ENCODE measurements at places on chromosomes 3 and 15. TPM values are rescaled to one million over a fixed set of nuclear protein-coding genes. Genes with fewer than 3 reads are reported as not detected.

DNA sequence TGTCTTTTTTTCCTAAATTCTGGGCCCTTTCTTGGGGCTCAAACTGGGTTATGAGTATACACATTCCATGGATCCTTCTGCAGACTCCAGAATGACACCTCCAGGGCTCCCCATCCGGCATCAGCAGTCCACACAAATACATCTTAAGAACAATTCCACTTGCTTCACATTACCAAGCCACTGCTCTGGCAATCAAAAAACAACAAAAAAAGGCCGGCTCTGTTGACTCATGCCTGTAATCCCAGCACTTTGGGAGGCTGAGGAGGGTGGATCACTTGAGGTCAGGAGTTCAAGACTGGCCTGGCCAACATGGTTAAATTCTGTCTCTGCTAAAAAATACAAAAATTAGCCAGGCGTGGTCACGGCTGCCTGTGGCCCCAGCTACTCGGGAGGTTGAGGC lies 49.9 kb upstream of the LPP start:
- H3K4me1 ChIP-seq = no peaks in the 10 kb centered on the region
- H3K27ac ChIP-seq = no peak overlapping the region
- no peaks in the 10 kb centered on the region for H3K27me3 ChIP-seq
- H3K36me3 ChIP-seq = no peaks in the 10 kb centered on the region

DNA sequence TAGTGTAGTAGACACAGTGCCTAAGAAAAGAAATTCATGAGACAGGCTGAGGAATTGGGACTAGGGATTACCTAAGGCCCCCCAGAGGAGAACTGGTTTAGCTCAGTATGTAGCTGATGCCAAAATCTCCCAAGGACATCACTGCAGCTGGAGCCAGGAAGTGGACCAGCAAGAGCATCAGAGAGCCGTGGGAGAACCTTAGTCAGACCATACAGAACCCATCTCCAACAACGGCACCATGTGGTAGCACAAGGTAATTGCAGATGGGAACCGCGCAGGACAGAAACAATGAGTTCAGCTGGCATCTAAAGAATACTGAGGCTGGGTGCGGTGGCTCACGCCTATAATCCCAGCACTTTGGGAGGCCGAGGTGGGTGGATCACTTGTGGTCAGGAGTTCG lies 81.7 kb downstream of the WNT5A start:
- no peak overlapping the region for H3K27ac ChIP-seq

GRCh38 chr3:128784232-128784631 lies 58.2 kb downstream of the RAB7A start:
- no peak for DNase-seq
- H3K4me1 ChIP-seq = peaks cover 18% of the 10 kb centered on the region
- no peaks in the 10 kb centered on the region for H3K27me3 ChIP-seq
- H3K36me3 ChIP-seq = no peaks in the 10 kb centered on the region
- H3K27ac ChIP-seq = no peak overlapping the region

DNA sequence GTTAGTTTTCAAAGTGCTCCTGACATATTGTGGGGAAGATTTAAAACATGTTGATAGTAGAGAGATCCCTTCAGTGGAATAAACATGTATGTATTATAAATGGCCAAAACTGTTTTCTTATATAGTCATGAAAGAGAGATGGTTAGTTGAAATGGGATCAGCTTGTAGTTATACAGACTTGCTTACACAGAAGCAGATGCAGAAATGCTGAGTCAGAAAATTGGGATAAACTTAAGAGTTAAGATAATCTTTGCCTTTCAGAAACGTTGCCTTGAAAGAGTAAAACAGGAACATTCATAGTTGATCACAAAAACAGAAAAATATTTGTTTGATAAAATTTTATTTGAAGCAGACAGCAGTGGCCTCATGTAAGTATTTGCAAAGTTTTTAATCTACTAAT lies 433.2 kb upstream of the BCHE start:
- no peak overlapping the region for H3K4me3 ChIP-seq
- no peak for DNase-seq
- H3K36me3 ChIP-seq = no peaks in the 10 kb centered on the region
- no peaks in the 10 kb centered on the region for H3K27me3 ChIP-seq

DNA sequence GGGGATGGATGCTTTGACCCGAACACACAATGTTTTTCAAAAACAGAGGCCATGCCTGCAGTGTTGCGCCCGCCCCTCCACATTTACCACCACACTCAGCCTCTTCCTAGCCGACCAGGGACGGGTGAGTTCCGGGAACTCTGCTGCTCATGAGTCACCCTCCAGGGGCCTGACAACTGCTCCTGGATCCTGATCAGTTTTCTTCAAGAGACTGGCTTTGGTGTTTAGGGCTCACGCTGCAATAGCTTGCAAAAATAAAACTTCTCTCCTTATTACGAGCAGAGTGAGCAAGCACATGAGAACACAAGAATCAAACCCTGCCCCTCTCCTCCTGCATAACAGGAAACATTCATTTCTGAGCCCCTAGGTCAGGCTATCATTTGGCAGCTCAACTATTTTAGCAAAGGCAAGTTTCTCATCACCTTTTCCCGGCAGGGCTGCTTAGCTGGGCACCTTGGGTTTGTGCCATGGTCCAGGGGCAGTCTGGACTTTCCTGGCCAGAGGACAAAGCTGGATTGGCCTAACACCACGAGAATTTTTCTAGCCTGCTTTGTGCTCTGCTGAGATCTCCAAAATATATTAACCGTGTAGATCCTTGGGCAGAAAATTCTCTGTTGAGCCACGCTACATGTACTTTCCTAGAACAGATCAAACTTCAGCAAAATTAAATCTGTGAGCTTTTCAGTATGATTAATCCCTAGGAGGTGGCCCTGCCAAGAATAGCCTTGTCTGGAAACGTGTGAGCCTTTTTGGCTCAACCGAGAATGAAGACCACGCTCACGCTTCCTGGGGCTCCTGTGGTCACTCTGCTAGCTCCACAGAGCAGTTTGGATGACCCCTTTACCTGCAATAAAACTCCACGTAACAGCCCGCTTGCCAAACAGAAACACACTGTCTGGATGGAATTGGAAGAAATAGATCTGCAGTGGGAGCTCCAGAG lies 52.7 kb upstream of the SPATA12 start:
- no peaks in the 10 kb centered on the region for H3K27me3 ChIP-seq
- peak overlapping the region; percentile 85 for H3K27ac ChIP-seq
- no peaks in the 10 kb centered on the region for H3K36me3 ChIP-seq
- DNase-seq = peak; percentile 88
- peaks cover 27% of the 10 kb centered on the region for H3K4me1 ChIP-seq

- H3K4me1 ChIP-seq = no peaks in the 10 kb centered on the region
- no peaks in the 10 kb centered on the region for H3K36me3 ChIP-seq
- H3K27ac ChIP-seq = no peak overlapping the region
- no peaks in the 10 kb centered on the region for H3K27me3 ChIP-seq
- no peak overlapping the region for H3K4me3 ChIP-seq
- no peak for DNase-seq
Observed at GRCh38 chr3:141020143-141020830, 30.9 kb upstream of the SPSB4 start.

DNA sequence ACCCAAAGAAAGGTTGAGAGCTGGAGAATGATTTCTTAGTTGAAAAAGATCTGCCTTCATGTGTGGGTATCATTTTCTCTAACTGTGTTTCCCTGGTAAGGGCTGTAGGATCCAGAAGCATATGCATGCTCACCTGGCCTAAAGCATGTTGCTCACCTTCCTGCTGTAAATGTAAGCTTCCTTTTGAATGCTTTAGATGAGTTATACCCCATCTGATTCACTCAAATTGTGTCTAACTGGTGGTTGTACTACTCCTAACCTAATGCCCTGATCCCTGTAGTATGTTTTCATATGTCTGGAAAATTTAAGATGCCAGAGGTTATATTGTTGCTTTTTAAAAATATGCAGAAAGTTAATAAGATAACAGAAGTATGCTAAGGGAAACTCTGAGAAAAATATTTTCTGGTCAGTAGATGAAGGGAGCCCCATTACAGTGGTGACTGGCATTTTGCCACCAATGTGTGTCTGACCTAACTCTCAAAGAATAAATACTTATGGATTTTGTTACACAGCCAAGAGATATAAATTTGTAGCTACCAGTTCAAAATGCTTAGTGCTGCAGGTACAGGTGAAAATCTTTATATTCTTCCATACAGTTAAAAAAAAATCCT lies 7.7 kb downstream of the FILIP1L start:
- H3K36me3 ChIP-seq = no peaks in the 10 kb centered on the region
- H3K27ac ChIP-seq = no peak overlapping the region
- H3K4me3 ChIP-seq = no peak overlapping the region
- no peaks in the 10 kb centered on the region for H3K27me3 ChIP-seq
- peaks cover 19% of the 10 kb centered on the region for H3K4me1 ChIP-seq

Gene BRPF1
- polyA plus RNA-seq = 12.1 TPM

Gene UMPS
- polyA plus RNA-seq = 20.1 TPM

Gene STRA6
- polyA plus RNA-seq = 0.47 TPM

DNA sequence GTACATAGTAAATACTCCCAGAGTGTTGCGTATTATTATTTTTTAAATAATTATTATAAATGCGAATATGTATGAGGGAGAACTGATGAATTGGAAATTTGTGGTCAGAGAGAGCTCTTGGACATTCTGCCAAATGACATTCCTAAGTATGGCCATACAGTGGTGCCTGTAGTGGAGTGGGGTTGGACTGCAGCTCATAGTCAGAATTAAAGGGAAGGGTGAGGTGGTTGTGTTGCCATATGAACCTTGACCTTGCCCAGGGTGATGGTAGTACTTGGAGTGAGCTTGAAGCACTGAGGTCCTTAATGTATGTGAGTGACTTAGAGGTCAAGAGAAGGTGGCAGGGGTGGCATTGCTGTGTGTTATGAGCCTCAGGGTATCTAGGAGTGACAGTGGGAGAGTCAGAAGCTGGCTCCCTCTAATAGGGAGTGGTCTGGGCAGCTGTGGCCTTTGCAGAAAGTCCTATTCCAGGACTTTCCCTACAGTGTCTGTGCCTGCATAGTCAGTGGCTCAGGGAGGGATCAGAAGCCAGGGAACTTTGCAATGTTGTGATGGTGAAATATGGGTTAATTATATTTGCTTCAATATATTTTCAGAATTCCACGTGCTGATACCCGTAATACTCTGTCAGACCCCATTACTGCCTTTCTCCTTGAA lies 26.2 kb downstream of the PDE8A start:
- no peaks in the 10 kb centered on the region for H3K36me3 ChIP-seq
- no peak overlapping the region for H3K4me3 ChIP-seq
- no peaks in the 10 kb centered on the region for H3K27me3 ChIP-seq
- peaks cover 17% of the 10 kb centered on the region for H3K4me1 ChIP-seq
- no peak for DNase-seq

- no peaks in the 10 kb centered on the region for H3K4me1 ChIP-seq
- no peak overlapping the region for H3K4me3 ChIP-seq
- H3K27me3 ChIP-seq = no peaks in the 10 kb centered on the region
- no peak overlapping the region for H3K27ac ChIP-seq
- H3K36me3 ChIP-seq = no peaks in the 10 kb centered on the region
Observed at GRCh38 chr3:126541628-126542339, 16.9 kb downstream of the C3orf22 start.

Gene IL5RA
- polyA plus RNA-seq = 0.63 TPM

GRCh38 chr3:69987833-69988232 lies 11.7 kb upstream of the SAMMSON start:
- H3K27me3 ChIP-seq = no peaks in the 10 kb centered on the region
- H3K4me1 ChIP-seq = no peaks in the 10 kb centered on the region
- H3K27ac ChIP-seq = no peak overlapping the region

GRCh38 chr3:69568951-69569350 lies 170.3 kb upstream of the MITF start:
- H3K27me3 ChIP-seq = no peaks in the 10 kb centered on the region
- no peak overlapping the region for H3K27ac ChIP-seq
- H3K36me3 ChIP-seq = no peaks in the 10 kb centered on the region
- DNase-seq = no peak
- H3K4me1 ChIP-seq = no peaks in the 10 kb centered on the region

GRCh38 chr3:144771381-144771870 lies 799.8 kb downstream of the DIPK2A start:
- no peak for DNase-seq
- no peak overlapping the region for H3K27ac ChIP-seq
- no peaks in the 10 kb centered on the region for H3K36me3 ChIP-seq
- no peak overlapping the region for H3K4me3 ChIP-seq
- no peaks in the 10 kb centered on the region for H3K4me1 ChIP-seq
- H3K27me3 ChIP-seq = no peaks in the 10 kb centered on the region

GRCh38 chr3:42957573-42957972 lies 21.5 kb upstream of the GASK1A start:
- H3K36me3 ChIP-seq = no peaks in the 10 kb centered on the region
- H3K4me1 ChIP-seq = peaks cover 1% of the 10 kb centered on the region
- H3K27me3 ChIP-seq = no peaks in the 10 kb centered on the region
- H3K27ac ChIP-seq = no peak overlapping the region

DNA sequence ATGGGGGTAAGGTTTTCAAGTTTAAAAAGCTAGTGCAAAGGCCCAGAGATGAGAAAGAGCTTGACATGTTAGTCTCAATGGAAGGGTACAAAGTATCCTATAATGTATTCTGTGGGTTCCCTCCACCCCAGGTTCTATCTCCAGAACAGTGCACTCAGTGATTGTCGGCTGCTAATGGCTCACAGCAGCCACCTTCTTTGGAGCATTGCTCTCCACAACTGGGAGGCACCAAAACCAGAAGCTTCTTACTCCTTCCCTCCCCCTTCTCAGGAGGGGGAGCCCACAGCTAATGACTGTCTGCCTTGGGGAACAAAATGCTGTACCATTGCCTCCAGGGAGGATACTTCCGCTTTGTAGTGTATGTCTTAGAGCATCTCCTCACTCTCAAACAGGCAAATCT lies 439.4 kb upstream of the RBMS3 start:
- no peaks in the 10 kb centered on the region for H3K27me3 ChIP-seq
- no peak overlapping the region for H3K4me3 ChIP-seq
- H3K27ac ChIP-seq = no peak overlapping the region
- no peaks in the 10 kb centered on the region for H3K36me3 ChIP-seq

Gene KBTBD12
- 0.87 TPM for polyA plus RNA-seq

Gene SLC12A8
- polyA plus RNA-seq = 11.0 TPM

DNA sequence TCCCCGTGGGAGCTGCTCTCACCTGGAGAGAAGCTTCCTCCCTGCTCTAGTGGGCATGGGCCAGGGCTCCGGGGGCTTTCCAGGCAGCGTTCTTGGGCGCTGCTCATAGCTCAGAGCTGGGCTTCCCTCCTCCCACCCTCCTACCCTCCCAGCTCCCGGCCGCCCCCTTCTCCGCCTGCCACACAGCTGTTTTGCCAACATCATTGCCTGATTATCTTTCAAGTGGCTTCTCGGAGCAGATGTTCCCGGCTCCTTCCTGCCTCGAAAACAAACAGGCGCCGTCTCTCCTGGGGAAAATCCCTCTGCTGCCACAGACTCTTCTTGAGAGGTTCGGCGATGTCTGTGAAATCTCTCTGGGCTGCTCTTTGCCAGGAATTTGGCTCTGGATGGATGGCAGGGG lies 195.6 kb downstream of the RPLP1 start:
- H3K27ac ChIP-seq = no peak overlapping the region
- no peak for DNase-seq
- no peaks in the 10 kb centered on the region for H3K36me3 ChIP-seq
- H3K4me1 ChIP-seq = peaks cover 4% of the 10 kb centered on the region
- no peaks in the 10 kb centered on the region for H3K27me3 ChIP-seq

- no peaks in the 10 kb centered on the region for H3K36me3 ChIP-seq
- no peak overlapping the region for H3K4me3 ChIP-seq
- H3K4me1 ChIP-seq = peaks cover 10% of the 10 kb centered on the region
- no peak overlapping the region for H3K27ac ChIP-seq
- DNase-seq = no peak
- no peaks in the 10 kb centered on the region for H3K27me3 ChIP-seq
Observed at GRCh38 chr3:140568131-140568530, 109.7 kb upstream of the TRIM42 start.
